ENCODE measurements at places on chromosomes 3 and 15. TPM values are rescaled to one million over a fixed set of nuclear protein-coding genes. Genes with fewer than 3 reads are reported as not detected.

SPSB4 gene
- total RNA-seq, result 0.80 TPM

VPS18 gene
- 24.0 TPM for total RNA-seq

DNA sequence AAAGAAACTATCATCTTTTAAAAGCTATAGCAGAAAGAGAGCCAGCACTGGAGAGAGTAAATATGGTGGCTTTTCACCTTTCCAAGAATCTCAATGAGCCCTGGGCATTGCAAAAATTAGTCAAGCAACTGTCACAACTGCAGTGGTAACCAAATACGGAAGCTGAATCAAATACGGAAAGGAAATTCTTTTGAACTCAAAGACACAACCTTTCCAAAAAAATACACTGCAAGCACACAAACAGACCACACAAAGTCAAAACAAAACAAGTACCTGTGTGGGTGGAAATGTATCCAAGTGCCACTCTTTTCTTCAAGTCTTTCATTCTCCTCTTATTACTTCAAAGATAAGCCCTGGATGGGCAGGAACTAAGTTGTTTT, 17.6 kb downstream of the VGLL4 start:
- H3K27me3 ChIP-seq, result no peaks in the 10 kb centered on the region
- H3K36me3 ChIP-seq, result no peaks in the 10 kb centered on the region
- no peak overlapping the region for H3K27ac ChIP-seq
- no peak overlapping the region for H3K4me3 ChIP-seq

GRCh38 chr3:111907151-111907550, 48.1 kb downstream of the PHLDB2 start:
- H3K27ac ChIP-seq, result no peak overlapping the region
- no peaks in the 10 kb centered on the region for H3K27me3 ChIP-seq
- peaks cover 27% of the 10 kb centered on the region for H3K4me1 ChIP-seq
- no peaks in the 10 kb centered on the region for H3K36me3 ChIP-seq
- no peak for DNase-seq

DNA sequence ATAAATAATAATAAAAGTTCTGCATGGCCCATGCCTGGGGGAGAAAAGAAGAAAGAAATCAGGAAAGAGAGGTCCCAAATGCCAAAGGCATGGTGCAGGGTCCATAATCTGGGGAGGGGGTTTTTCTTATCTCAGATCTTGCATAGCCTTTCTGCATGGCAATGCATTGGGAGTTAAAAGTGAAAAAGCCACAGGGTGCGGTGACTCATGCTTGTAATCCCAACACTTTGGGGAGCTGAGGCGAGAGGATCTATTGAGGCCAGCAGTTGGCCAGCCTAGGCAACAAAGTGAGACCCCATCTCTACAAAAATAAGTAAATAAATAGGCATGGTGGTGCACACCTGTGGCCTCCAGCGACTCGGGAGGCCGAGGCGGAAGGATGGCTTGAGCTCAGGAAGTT, 76.8 kb upstream of the GATA2 start:
- no peak overlapping the region for H3K27ac ChIP-seq
- H3K36me3 ChIP-seq, result no peaks in the 10 kb centered on the region
- no peak overlapping the region for H3K4me3 ChIP-seq
- no peak for DNase-seq

GRCh38 chr15:86837294-86838061, 757.8 kb downstream of the AGBL1 start:
- H3K4me1 ChIP-seq, result no peaks in the 10 kb centered on the region
- no peaks in the 10 kb centered on the region for H3K36me3 ChIP-seq

GRCh38 chr3:13114811-13115575, 41.8 kb upstream of the IQSEC1 start:
- peaks cover 14% of the 10 kb centered on the region for H3K27me3 ChIP-seq
- no peak overlapping the region for H3K4me3 ChIP-seq
- H3K36me3 ChIP-seq, result no peaks in the 10 kb centered on the region
- peak; percentile 22 for DNase-seq

Measured in lower lobe of right lung (tissue), 2 donors.